ENCODE measurements at places on chromosomes 5 and 9. TPM values are rescaled to one million over a fixed set of nuclear protein-coding genes. Genes with fewer than 3 reads are reported as not detected.

The MARCOL gene
- total RNA-seq = not detected

The GMCL2 gene
- not detected for total RNA-seq

The CCNO gene
- 0.13 TPM for total RNA-seq

The PRR16 gene
- 17.3 TPM for total RNA-seq

The AJM1 gene
- 2.0 TPM for total RNA-seq

The FOXD4L4 gene
- total RNA-seq = 0.12 TPM

The SLC6A18 gene
- not detected for total RNA-seq

The GRXCR2 gene
- total RNA-seq = not detected

The FCN1 gene
- total RNA-seq = not detected

The SPACA9 gene
- total RNA-seq = 1.9 TPM

The PIP5KL1 gene
- total RNA-seq = 1.6 TPM

The IL3 gene
- 0.37 TPM for total RNA-seq

The BARHL1 gene
- not detected for total RNA-seq

The MAN1B1 gene
- total RNA-seq = 60.8 TPM

The PFN3 gene
- total RNA-seq = not detected

The HINT2 gene
- 31.9 TPM for total RNA-seq

The PCDHGC3 gene
- total RNA-seq = 18.9 TPM

Data from hepatocyte (in vitro differentiated cells).